Left colon (tissue), 2 donors: ENCODE measurements at places on chromosomes 3 and 15. TPM values are rescaled to one million over a fixed set of nuclear protein-coding genes. Genes with fewer than 3 reads are reported as not detected.

The FBXO40 gene
- total RNA-seq = not detected

DNA sequence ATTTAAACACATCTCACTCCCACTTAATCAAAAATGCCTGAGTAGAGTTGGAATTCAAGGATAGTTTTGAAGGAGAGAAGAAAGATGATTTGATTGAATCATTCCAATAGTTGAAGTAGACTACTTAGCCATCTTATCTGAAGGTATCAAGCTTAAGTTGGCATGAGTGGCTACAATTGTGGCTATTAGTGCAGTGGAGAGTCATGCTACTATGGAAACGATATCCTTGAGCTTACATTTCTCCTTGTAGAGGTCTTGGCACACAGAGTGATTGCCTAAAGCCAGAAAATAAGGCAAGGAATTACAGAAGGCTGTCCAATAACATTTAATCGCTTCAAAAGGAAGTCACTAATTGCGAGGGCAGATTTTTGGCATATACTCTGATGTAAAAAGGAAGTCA lies 1022.7 kb downstream of the IGSF11 start:
- no peak for DNase-seq

The TYRO3 gene
- total RNA-seq = 2.6 TPM

DNA sequence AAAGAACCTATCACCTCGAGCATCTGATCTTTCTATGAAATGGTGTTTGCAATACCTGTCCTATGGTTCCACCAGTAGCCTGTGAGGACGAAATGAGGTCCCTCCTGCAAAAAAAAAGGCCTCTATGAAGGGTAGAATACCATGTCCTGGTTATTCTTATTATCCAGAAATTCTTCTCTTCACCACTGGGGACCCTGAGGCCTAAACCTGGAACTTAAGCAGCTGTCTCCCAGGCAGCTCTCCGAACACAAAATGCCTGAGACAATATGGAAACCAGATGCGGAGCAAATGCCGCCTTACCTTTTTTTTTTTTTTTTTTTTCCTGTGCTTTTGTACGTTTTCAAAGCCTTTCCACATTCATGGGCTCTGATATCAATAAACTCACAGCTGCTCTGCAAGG lies 62.1 kb upstream of the WNT5A start:
- no peak for DNase-seq

The ARPC4 gene
- total RNA-seq = 222 TPM

DNA sequence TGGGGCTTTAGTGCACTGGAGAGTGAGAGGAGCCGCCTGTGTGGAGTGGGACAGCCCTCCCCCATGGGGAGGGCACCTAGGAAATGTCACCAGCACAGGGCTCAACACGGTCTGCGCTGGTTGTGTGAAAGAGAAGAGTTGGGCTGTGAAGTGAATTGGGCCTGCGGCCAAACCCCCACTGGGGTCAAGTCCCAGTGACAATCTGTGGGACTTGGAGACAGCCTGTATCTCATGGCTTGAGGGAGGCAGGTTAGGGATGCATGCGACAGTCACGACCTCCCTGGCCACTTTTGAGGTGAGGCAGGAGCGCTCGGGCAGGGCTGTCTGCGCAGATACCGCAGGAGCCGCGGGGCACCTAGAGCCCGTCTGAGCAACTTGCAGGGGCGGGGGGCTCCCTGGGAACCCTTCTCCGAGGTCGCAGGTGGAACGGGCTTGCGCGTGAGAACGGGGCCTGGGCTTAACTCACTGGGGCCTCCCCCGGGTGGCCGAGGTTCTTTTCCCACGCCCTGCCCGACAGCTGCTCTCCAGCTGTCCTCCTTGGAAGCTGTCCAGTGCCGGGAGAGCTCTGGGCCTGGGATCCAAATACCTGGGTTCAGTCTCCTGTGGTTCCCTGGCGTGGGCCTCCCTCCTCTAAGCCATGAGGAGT lies 77.4 kb downstream of the SNRK start:
- no peak for DNase-seq
